A673 (cell line): ENCODE measurements at places on chromosomes 11 and 22. TPM values are rescaled to one million over a fixed set of nuclear protein-coding genes. Genes with fewer than 3 reads are reported as not detected.

CD81 gene
- 183 and 194 TPM in 2 replicates for total RNA-seq

APOL3 gene
- total RNA-seq, result 0.59 TPM in 1 of 2 replicates, not detected in the other

CASP1 gene
- total RNA-seq, result 8.5 and 9.3 TPM in 2 replicates

GNG3 gene
- 0.45 and 0.72 TPM in 2 replicates for total RNA-seq

GNAZ gene
- 5.1 and 8.0 TPM in 2 replicates for total RNA-seq

KRTAP5-2 gene
- total RNA-seq, result not detected in 2 replicates

NELL1 gene
- 0.32 TPM in 1 of 2 replicates, not detected in the other for total RNA-seq

SIAE gene
- total RNA-seq, result 11.2 and 12.0 TPM in 2 replicates

OR6M1 gene
- total RNA-seq, result not detected in 2 replicates
